ENCODE measurements at places on chromosomes 4 and X. TPM values are rescaled to one million over a fixed set of nuclear protein-coding genes. Genes with fewer than 3 reads are reported as not detected.

GRCh38 chr4:41686893-41687292, 61.6 kb downstream of the PHOX2B start:
- DNase-seq = no peak

GRCh38 chrX:136880003-136880451, 498 bp downstream of the RBMX start:
- peak; percentile 19 for DNase-seq

- DNase-seq = no peak
Observed at GRCh38 chr4:165440415-165441158, 61.8 kb downstream of the CPE start.

DNA sequence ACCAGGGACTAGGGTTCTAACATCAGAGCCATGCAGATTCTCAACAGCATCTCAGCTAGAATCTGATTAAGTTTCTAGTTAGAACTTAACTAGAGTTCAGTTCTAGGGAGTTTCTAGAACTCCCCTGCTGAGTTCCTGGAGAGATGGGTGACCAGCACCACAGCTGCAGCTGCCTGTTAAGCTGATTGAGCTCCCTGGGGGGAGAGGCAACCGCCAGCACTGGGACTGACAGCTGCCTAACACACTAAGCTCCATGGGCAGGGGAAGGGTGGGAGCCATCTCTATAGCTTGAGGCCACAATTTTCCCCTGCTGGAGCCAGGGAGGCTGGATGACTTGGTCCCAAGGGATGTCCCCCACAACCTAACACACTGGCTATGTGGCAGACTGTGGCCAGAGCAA, 84.2 kb downstream of the CHIC1 start:
- DNase-seq = no peak

DNA sequence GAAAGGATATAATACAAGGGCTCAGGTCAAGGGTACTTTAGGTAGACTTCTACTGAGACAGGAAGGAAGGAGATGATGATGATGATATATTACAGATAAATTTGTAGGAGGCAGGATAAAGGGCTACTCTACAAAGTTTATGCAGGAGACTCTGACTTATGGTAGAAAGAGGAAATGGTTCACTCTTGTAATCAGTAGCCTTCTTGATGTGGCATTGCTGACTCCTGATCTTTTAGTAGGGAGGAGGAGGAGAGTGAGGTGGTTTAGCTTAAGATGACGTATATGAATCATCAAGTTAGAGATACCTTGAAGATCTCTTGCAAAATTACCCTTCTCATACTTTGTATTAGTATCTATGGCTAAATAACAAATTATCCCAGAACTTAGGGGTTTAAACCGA, 4.7 kb downstream of the BLTP1 start:
- no peak for DNase-seq

GRCh38 chr4:142201041-142201440, 564.7 kb downstream of the IL15 start:
- DNase-seq = no peak

DNA sequence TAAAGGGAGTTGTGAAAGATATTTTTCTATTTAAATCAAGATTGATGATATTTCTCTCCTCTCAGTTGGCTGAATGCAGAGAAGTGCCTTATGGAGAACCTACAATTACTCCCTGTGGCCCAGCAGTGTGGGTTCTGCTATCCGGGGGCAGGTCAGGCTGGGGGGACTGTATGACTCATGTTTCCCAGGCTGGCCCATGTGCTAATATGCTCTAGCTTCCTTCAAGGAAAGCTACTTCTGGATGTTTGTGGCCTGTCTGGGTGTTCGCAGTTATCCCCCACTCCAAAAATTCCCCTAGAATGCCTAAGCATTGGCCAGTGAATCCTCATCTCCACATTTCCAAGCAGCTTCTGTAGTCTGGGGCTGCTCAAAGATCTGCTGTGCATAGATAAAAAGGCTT, 58.9 kb upstream of the SPP1 start:
- DNase-seq = no peak

DNA sequence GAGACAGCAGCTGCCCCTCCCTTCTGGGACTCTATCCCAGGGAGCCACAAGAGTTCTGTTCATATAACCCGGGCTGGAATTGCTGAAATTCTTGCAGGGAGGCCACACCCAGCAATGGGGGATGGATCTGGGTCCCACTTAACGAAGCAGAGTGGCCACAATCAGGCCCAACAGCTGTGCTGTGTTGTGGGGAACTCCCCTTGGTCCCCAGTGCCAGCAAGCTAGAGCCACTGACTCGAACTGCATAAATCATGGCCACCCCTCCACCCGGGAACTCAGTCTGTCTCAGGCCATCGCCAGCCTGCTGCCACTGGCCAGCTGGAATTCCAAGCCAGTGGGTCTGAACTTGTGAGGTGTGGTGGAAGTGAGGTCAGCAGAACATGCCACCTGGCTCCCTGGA, 111.1 kb downstream of the KLF8 start:
- DNase-seq = no peak

GRCh38 chrX:36434522-36434921, 515.0 kb downstream of the CFAP47 start:
- no peak for DNase-seq

DNA sequence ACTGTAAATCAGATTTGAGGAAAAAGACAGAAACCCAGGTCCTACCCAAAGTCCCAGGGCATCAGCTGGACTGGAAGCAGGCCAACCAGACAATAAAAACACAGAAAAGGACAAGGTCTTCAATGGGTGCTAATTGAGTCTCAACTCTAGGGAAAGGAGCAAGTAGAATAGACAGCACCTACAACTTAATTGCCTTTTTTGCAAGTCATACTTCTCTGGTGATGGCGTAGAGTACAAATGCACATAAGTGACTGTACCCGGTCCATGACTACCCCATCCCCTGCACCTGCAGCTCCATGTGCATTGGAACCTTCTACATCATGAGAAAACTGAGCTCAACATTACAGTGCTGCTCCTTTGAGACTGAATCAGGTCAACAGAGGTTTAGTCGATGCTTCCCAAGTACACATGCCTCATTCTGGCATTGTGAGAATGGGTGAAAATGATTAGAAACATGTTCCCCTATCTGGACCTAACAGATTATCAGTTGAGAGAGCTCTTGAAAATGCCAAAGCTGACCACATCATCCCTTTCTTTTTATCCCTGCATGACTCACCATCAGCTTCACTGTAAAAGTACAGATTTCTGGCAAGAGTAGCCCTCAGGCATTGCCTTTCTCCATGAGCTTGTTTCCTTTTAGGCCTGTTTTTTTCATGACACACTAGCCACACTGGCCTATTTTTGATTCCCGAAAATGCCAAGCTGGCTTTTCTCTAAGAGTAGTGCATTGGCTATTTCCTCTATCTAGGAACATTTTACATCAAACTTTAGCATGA, 298.3 kb downstream of the HS3ST1 start:
- DNase-seq = no peak

DDX53 gene
- total RNA-seq = not detected

ADAM29 gene
- total RNA-seq = not detected

F8 gene
- 2.7 TPM for total RNA-seq

MAMLD1 gene
- total RNA-seq = 15.0 TPM
